ENCODE measurements at places on chromosomes 5 and 9.

DNA sequence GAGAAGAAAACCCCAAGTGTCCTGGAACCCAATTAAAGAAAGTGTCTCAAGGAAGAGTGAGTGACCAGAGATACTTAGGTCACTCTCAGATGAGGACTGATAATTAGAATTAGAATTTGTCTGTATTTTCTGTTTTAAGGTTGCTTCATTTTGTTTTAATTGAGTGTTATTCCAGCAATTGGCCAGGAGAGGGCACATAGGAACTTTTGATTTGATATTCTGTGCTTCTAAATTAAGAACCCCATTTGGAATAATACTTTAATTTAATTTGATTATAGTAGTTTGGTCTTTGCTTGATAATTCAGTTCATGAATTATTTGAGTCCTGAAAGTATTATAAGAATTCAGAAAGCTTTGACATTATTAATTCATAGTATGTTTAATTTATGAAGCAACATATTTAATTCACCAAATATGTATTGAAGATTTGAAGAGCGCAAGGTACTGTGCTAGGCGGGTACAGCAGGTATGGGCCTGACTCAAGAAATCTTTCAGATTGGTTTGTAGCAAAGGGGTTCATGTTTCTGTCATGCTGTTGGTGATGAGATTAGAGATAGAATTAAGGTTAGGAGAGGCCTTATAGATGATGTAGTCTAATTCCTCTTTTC, 4.9 kb downstream of the MRPL22 start:
- peak; percentile 26 for DNase-seq

DNA sequence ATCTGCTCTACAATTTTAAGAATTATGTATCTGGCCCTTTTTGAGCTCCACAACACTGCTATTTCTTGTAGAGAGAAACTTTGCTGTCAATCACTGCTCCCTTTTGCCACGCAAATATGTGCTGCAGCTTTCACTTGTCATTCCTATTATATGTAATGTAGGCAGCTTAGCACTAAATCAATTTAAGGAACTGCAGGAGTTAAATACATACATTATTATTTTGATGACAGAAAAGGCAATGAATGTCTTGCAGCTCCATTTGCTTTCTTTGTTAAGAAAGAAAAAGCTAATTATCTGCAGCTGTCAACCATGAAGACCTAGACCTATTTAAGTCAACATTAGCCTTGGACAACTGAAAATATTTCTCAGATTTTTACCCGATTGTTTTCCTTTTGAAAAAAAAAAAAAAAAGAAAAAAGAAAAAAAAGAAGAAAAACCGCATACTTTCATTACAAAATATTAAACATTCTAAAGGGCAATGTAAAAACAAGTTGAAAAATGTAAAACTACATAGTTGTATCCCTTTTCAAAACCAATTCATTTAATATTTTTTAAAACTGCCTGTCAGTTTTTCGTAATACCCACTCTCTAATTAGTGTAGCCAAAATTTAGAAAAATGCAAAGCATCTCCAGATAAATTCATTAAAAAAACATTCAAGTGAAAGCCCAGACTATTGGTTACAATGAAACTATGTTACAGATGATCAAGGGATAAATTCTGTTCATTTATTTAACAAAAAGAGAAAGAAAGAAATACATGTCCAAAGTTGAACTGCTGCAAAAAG, 57.2 kb downstream of the RFX3 start:
- DNase-seq, result no peak

DNA sequence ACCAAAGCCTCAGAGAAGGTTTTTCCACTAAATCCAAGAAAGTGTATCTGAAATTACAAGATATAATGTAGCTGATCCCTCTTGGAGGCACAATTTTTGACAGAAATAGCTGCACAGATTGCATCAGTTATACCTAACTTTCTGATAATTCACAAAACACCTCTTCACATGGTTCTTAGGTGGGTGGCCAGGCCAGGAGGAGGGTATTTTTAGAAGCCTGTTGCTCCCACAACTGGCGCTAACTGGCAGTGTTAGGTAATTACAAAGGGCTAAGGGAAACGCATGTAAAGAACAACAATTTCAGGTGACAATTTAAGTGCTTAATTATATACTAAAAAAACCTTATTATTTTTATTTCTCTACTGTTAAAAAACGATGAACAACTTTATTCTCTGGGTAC, 247.9 kb downstream of the BNC2 start:
- DNase-seq, result no peak

GRCh38 chr5:75736273-75736672, 19.0 kb upstream of the POC5 start:
- no peak for DNase-seq

- no peak for DNase-seq
Observed at GRCh38 chr5:2836133-2836532, 84.7 kb upstream of the IRX2 start.

DNA sequence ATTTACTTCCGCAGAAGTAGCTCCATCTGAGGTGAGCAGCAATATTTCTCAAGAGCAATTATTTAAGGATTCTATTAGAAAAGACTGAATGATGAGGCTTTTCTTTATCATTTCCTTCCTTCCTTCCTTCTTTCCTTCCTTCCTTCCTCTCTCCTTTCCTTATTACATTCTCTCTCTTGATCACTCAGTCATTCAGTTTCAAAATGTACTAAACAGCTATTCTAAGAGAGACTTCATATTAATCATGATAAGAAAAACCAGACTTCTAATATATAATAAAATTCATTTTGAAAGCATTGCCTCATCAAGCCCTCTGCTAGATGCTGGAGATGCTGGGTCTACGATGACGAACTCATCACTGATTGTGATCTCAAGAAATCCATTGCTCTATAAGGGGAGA, 30.4 kb upstream of the PAPPA start:
- DNase-seq, result no peak

DNA sequence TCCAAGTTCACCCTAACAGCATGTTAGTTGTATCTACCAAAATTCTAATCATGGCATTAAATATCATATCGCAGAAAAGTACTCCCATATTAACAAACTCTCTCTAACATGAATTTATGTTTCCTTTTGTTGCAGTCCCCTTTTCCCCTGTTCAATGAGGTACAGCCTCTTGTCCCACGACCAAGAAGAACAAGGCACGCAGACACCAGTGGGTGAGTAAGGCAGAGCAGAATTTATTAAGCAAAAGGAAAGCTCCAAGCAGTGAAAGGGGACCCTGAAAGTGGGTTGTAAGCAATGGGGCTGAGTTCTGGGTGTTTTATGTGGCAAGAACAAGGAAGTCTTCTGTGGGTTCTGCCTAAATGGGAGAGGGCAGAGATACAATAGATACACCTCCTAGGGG, 183.5 kb downstream of the LURAP1L start:
- DNase-seq, result no peak

DNA sequence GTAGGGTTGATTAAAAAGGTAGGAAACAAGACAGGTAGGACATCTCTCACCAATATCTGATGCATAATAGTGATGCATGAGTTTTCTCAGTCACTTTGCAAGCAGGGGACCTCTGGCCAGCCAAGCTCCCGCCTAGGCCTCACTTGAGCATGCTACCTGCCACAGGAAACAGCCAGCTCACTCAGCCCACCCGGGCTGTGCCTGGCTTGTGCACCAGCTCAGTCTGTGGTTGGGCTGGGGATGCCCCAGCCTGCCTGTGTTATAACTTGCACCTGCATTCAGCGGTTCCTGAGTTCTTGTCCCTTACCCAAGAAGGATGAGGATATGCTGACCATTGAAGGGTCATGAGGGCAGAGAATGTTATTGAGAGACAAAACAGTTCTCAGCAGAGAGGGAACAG, 172.8 kb upstream of the PLCXD3 start:
- no peak for DNase-seq

- DNase-seq, result no peak
Observed at GRCh38 chr5:59001154-59001553, 418.3 kb downstream of the RAB3C start.

DNA sequence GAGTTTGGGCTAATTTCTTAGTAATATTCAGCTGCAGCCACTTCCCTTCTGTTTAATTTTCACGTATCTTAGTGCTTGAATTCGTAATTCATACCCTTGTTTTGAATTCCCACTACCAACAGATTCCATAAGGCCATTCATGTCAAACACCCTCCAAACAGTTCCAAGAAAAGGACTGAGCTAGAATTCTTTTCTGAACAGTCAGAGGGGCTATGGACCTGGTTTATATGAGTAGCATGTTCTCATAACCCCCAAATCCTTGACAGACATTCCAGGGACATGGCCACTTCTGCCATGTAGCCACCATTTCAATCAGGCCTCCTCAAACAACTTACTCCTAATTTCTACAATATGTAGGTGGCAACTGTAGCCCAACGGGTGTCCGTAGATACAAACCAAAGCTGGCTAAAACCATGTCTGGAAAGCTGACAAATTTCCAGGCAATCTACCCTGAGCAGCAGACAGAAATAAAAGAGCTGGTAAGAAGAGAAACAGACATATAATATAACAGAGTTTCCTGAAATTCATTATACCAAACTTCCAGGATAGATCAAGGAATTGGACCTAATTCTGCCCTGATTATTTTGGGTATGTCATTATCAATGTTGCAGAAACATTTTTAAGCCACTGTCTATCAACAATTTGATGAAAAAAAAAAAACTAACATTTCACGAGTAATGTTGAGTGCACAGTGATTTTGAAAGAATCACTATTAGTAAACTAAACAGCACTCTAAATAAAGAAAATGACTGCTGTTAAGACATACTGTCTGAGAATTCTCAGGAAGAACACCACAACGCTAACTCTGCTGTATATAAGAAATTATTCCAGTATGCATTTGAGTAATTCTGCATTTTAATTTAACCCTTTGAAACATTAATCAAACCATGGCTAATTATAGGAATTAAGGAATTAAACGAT, 40.7 kb downstream of the EBF1 start:
- DNase-seq, result no peak

- no peak for DNase-seq
Observed at GRCh38 chr5:52876456-52876855, 88.7 kb downstream of the ITGA1 start.

DNA sequence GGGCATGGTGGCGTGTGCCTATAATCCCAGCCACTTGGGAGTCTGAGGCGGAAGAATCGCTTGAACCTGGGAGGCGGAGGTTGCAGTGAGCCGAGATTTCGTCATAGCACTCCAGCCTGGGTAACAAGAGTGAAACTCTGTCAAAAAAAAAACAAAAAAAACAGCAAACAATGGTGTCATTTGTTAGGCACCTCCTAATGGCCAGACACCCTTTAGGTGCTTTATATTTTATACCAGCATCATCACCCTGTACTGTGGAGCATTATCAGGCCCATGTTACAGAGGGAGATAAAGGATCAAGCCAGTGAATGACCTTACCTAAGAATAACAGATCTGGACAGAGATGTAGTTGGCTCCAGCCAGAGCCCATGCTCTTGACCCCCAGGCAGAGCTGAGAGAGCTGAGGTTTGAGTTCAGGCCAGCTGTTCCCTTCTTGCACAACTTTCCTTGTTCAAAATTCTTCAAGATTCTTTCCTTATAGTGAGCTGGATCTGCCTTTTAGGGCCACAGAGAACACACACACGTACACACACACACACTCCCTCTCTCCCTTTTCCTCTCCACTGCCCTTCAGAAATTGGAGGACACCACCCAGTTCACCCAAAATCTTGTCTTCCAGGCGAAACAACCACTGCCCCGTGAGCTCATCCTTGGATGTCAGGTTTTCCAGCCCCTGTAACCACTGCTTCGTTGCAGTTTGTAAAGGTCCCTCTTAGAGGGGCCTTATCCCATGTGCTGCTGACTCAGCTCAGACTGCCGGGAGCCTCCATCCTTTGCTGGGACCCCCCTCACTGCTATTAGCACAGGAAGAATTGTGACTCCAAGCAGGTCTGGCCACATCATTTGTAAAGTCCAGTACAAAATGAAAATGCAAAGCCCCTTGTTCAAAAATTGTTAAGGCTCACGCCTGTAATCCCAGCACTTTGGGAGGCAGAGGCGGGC, 10.4 kb upstream of the PTGES start:
- no peak for DNase-seq

- DNase-seq, result peak; percentile 38
Observed at GRCh38 chr5:173542964-173543363, 73.5 kb downstream of the BOD1 start.

DNA sequence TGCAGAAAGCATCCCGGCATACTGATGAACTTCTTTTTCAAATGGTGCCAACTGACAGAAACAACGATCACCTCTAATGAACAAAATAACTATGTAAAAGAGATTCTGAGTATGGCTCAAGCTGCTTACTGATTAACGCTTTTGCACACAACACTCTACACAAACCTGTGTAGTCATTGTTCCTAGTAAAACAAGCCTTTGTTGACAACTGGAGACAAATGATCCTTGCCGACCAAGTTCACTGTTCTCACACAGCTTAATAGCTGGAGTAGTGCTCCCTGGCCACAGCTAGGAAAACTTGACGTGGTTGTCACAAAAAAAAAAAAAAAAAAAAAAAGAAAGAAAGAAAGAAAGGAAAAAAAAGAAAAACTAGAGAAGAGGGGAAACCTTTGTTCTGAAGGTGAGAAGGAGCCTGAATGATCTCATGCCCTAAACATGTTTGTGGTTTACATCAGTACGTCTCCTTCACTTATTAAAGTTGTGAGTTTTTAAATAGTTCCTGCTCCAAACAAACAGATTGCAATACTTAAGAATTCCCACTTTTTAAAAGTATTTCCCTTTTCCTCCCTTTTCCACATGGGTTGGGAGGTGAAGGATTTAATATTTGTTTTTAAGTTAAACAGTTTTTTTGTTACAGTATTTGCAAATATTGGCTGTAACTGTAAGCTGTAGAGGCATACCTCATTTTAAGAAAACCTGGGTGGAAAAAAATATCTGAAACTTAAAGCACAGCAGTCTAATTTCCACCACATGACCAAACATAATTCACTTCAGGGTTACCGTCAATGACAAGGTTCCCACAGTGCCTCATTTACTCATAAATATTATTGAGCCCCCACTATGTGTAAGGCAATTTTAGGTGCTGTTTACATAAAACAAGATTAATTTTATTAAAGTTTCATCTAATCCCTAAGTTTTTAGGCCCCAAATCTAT, 63.7 kb downstream of the GLIS3 start:
- DNase-seq, result no peak

GRCh38 chr9:126461608-126462007, 135.0 kb downstream of the MVB12B start:
- no peak for DNase-seq

DNA sequence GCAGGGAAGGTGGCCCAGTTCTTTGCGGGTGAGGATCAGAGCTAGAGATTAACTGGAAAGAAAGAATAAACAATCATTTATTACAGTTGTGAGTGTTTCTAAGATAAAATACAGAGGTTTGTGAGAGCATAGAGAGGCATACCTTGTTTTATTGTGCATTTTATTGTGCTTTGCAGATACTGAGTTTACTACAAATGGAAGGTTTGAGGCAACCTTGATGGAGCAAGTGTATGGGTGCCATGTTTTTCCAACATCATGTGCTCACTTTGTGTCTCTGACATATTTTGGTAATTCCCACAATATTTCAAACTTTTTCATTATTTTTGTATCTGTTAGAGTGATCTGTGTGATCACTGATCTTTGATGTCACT, 715 bp upstream of the C5orf34 start:
- DNase-seq, result no peak

- DNase-seq, result no peak
Observed at GRCh38 chr5:119028575-119028974, 40.2 kb upstream of the DTWD2 start.

- no peak for DNase-seq
Observed at GRCh38 chr9:88932766-88933165, 58.5 kb upstream of the S1PR3 start.

- DNase-seq, result no peak
Observed at GRCh38 chr9:6040077-6040476, 24.7 kb upstream of the RANBP6 start.

Measured in NCI-H524 (cell line).